Cardiac ventricle fibroblast (primary cell): ENCODE measurements at places on chromosomes 1 and 21. TPM values are rescaled to one million over a fixed set of nuclear protein-coding genes. Genes with fewer than 3 reads are reported as not detected.

The ITGB2 gene
- not detected in 2 replicates for total RNA-seq

The SPRR1B gene
- total RNA-seq = not detected in 2 replicates

The RXFP4 gene
- total RNA-seq = not detected in 2 replicates

The ZNF683 gene
- not detected in 2 replicates for total RNA-seq

The UBASH3A gene
- total RNA-seq = not detected in 2 replicates

The AMY2B gene
- total RNA-seq = 2.4 and 6.4 TPM in 2 replicates

The GJA4 gene
- 1.4 and 3.1 TPM in 2 replicates for total RNA-seq

The ANGPTL1 gene
- total RNA-seq = 34.1 and 47.6 TPM in 2 replicates

The TMEM52 gene
- total RNA-seq = 13.5 TPM in 1 of 2 replicates, not detected in the other

The NPHS2 gene
- not detected in 2 replicates for total RNA-seq

The FMN2 gene
- not detected in 2 replicates for total RNA-seq

The EXTL1 gene
- 0.37 and 0.49 TPM in 2 replicates for total RNA-seq

The NBPF20 gene
- 1.2 and 3.2 TPM in 2 replicates for total RNA-seq

The PTCH2 gene
- total RNA-seq = 0.10 and 1.5 TPM in 2 replicates

The RTCA gene
- total RNA-seq = 21.0 and 26.8 TPM in 2 replicates

The SLC22A15 gene
- 0.50 and 1.7 TPM in 2 replicates for total RNA-seq

The TNFAIP8L2 gene
- 0.19 TPM in 1 of 2 replicates, not detected in the other for total RNA-seq

The MCOLN3 gene
- 0.25 and 0.64 TPM in 2 replicates for total RNA-seq

The FAM72C gene
- total RNA-seq = 0.87 and 1.5 TPM in 2 replicates

The ASPM gene
- 2.9 and 3.0 TPM in 2 replicates for total RNA-seq

The ZNF362 gene
- 14.6 and 27.9 TPM in 2 replicates for total RNA-seq

The DDX59 gene
- 14.2 and 15.4 TPM in 2 replicates for total RNA-seq

The FCER1G gene
- total RNA-seq = not detected in 2 replicates

The NBPF4 gene
- total RNA-seq = not detected in 2 replicates

The PGLYRP3 gene
- not detected in 2 replicates for total RNA-seq

The LAMB3 gene
- 27.6 and 31.6 TPM in 2 replicates for total RNA-seq

The ANKRD65 gene
- total RNA-seq = 0.20 and 1.00 TPM in 2 replicates

The OR10K1 gene
- not detected in 2 replicates for total RNA-seq

The C1orf185 gene
- total RNA-seq = not detected in 2 replicates

The HAPLN2 gene
- total RNA-seq = 2.2 TPM in 1 of 2 replicates, not detected in the other

The FCRL6 gene
- total RNA-seq = not detected in 2 replicates

The PANK4 gene
- 20.5 and 25.7 TPM in 2 replicates for total RNA-seq

The REN gene
- not detected in 2 replicates for total RNA-seq

The NBPF6 gene
- total RNA-seq = not detected in 2 replicates

The TTC24 gene
- not detected in 2 replicates for total RNA-seq

The C21orf58 gene
- 1.3 and 2.3 TPM in 2 replicates for total RNA-seq

The SPRR2E gene
- total RNA-seq = not detected in 2 replicates

The AGT gene
- 4.8 and 5.8 TPM in 2 replicates for total RNA-seq

The OR2L2 gene
- not detected in 2 replicates for total RNA-seq

The NHLH2 gene
- total RNA-seq = not detected in 2 replicates

The EXTL2 gene
- 19.5 and 19.9 TPM in 2 replicates for total RNA-seq

The ALDH9A1 gene
- 86.3 and 94.0 TPM in 2 replicates for total RNA-seq

The KRTAP19-3 gene
- total RNA-seq = not detected in 2 replicates
